ENCODE measurements at places on chromosomes 5 and 9. TPM values are rescaled to one million over a fixed set of nuclear protein-coding genes. Genes with fewer than 3 reads are reported as not detected.

- DNase-seq = no peak
Measured at GRCh38 chr5:36073595-36074216, 7.0 kb upstream of the UGT3A2 start.

DNA sequence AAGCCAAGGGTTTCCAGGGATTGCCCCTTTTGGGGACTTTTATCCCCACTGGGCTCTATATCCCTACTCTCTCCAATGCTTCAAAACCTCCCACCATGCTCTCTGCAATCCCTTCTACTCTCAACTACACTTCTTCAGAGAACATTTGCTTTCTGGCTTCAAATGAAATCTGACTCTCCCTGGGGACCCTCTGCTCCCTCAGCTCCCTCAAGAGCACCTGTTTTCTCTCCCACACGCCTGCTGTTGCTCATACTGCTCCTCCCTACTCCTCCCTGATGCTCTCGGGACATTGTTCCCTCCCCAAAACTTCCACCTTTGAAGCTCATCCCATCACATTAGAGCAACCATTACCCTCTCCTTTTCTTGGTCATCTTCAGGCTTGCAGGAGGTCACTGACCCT lies 344.9 kb downstream of the CDK5RAP2 start:
- no peak for DNase-seq

GRCh38 chr9:128022886-128023285 lies 42.1 kb upstream of the EEIG1 start:
- DNase-seq = no peak

DNA sequence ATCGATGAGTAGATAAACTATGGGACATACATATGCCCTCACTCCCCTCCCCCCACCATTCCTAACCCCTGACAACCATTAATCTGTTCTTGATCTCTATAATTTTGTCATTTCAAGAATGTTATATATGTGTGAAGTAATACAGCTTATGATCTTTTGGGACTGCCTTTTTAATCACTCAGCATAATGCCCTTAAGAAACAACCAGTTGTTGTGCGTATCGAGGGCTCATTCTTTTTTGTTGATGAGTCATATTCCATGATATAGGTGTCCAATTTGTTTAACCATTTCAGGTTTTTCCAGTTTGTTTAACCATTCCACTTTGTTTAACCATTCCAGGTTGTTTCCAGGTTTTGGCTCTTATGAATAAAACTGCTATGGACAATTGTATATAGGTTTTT lies 75.6 kb downstream of the ARHGEF28 start:
- DNase-seq = no peak

- no peak for DNase-seq
Measured at GRCh38 chr5:114296191-114296590, 65.7 kb upstream of the KCNN2 start.

DNA sequence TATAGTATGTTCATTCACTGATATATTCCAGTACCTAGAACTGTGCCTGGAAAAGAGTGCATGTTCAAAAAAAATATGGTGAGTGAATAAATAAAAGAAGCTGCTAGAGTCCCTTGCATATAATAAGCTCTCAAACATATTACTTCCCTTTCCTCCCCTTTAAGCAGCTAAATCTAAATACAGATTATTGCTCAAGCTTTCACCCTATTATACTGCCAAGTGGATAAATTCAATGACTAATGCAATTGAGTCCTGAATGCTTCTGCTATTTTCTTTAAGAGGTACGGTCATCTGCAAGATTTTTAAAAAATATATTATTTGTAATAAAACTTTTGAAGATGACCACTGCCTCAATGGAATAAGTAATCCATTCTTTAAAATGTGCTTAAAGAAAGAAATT lies 248.4 kb downstream of the PLK2 start:
- DNase-seq = no peak

Gene TRPM3
- total RNA-seq = not detected

DNA sequence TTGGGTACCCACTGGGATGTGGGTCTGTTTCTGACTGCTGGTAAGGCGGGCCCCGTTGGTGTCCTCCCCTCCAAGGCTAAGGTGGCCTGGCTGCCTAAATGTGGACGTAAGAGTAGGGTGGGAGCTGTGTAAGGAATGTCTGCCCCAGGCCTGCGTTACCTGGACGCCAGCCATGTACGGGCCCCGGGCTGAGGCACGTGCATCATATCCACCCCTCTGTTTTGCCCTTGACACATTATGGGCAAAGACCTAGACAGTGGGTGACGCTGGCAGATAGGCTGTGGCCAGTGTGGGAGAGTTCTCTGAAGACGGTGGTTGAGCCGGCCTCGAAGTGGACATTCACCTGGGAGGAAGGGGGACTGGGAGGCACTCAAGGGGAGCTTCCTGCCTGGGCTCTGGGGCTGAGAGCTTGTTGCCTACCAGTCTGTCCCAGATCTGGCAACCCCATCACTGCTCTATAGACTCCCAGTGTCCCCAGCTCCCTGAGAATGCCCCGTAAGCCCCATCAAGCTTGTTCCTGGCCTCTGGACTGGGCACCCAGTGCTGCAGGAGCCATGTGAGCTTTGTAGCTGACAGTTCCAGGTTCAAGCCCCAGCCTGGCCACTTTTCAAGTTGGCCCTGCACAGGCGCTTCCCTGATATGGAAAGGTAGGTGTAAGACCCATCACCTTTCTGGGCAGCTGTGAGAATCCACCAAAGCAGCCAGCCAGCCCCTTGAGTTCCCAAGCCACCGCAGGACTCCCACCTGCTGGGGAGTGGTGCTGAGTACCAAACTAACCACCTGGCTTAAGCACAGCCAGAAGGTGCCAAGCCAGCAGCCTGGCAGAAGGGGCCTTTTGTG lies 3.2 kb upstream of the PRR7 start:
- DNase-seq = peak; percentile 19

GRCh38 chr9:124389146-124389939 lies 25.9 kb downstream of the PSMB7 start:
- no peak for DNase-seq

Gene SHOC1
- total RNA-seq = not detected

Gene CAPSL
- total RNA-seq = 1.7 TPM

- no peak for DNase-seq
Measured at GRCh38 chr5:118956727-118957126, 31.6 kb downstream of the DTWD2 start.

GRCh38 chr9:20989923-20990341 lies 41.5 kb downstream of the HACD4 start:
- no peak for DNase-seq

GRCh38 chr5:121899346-121899745 lies 47.7 kb downstream of the FTMT start:
- DNase-seq = no peak

Gene SPATA31E1
- total RNA-seq = not detected

GRCh38 chr5:124704594-124705284 lies 41.7 kb downstream of the ZNF608 start:
- DNase-seq = no peak

GRCh38 chr5:30197662-30198061 lies 995.8 kb upstream of the CDH6 start:
- DNase-seq = no peak

GRCh38 chr9:112809351-112809848 lies 58.8 kb downstream of the SNX30 start:
- no peak for DNase-seq

DNA sequence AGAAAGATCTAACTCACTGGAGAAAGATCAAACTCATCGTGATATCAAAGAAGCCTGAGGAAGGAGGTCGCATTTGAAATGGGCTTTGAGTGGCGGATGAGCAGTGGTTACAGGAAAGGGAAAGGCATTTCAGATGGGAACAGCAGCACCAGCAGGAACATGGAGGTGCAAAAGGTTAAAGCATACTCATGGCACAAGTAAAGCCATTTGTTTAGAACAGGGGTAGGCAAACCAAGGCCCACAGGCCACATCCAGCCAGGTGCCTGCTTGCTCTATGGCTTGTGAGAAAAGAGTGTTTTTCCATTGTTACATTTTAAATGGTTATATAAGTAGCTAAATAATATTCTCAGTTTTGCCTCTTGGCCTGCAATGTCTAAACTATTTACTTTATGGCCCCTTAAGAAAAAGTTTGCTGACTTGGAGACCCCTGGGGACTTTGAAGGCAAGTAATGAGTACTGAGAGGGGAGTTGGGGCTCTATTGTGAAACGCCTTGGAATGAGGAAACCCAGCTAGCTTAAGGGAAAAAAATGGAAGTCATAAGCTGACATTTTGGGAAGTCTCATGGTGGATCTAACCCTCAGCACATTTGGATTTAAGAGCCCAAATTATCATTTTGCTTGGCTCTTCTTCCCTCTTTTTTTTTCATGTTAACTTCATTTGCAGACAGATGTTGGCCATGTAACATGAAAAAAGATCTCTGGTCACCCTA lies 211.1 kb downstream of the NR3C1 start:
- DNase-seq = no peak

DNA sequence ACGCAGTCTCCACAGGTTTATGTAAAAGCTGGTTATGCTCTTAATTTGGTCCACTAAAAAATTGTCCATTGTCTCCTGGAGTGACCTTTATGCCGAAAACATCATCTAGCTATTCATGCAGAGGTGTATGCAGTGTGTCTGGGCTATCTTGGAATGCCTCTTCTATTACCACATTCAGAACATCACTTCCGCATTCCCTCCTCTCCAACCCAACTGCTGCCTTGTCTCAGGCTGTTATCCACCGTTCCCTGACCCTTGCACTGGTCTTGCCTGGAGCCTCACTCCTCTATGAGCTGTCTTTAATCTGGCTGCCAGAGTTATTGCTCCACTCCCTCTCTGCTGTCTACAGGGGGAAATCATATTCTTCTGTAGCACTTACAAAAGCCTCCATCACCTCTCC lies 214.1 kb upstream of the ANKRD55 start:
- no peak for DNase-seq

Gene PCDHGA3
- not detected for total RNA-seq

DNA sequence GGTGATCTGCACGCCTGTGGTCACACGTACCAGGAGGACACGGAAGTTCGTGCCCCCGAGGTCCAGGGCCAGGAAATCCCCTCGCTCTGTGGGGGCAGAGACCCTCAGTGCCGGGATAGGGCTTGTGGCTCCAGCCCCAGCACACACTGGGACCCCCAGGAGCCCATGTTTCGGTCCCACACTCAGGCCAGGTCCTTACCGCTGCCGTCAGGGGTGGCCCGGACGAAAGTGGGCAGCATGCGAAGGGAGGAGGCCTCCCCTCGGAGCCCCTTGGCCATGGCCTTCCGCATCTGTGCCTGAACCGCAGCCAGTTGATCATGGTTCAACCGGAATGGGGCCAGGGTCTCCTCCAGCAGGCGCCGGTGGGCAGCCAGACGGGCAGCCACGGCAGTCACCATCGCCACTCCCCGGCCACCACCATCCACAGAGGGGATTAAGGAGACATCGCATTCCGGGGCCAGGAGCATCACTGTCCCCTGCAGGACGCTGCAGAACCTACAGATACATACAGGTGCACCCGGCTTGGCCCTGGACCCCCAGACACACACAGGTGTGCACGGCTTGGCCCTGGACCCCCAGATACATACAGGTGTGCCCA lies 11.8 kb downstream of the HK3 start:
- DNase-seq = no peak

GRCh38 chr9:35116539-35116897 lies 856 bp upstream of the ATOSB start:
- no peak for DNase-seq

GRCh38 chr9:83304686-83305085 lies 233.5 kb downstream of the FRMD3 start:
- DNase-seq = no peak

DNA sequence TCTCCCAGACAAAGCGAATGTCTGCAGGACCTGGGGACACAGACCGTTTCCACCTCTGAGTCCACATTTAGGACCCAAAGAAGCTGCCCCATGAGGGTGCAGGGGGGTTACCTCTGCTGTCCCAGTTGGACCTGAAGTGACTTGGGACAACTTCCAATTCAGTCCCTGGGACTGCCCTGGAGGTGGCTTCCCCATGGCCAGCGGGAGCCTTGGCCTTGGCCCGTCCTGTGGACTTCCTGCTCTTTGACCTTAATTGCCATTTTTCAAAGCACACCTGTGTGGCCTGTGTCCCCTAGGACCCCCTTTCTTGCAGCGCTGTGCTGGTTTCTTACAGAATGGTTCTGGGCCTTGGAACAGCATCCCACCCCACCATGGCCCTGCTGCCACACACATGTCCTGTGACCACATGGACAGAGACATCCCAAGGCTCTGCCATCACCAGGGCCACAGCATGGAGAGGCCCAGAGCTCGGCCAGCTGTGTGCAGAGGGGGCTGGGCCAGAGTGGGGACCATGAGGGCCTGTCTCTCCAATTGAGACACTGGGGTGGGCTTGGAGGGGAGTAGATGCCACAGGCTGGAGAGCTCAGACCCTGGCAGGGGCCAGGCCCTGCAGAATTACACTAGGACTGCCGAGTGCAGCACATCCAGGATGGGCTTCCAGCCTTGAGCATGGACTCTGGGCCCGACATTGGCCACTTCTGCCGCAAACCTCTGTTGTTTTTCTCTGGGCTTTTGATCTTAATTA lies 45.8 kb downstream of the SECISBP2 start:
- DNase-seq = no peak

- no peak for DNase-seq
Measured at GRCh38 chr5:15695215-15695731, 195.3 kb downstream of the FBXL7 start.

GRCh38 chr5:91061946-91062562 lies 321.1 kb downstream of the ARRDC3 start:
- peak; percentile 14 for DNase-seq

DNA sequence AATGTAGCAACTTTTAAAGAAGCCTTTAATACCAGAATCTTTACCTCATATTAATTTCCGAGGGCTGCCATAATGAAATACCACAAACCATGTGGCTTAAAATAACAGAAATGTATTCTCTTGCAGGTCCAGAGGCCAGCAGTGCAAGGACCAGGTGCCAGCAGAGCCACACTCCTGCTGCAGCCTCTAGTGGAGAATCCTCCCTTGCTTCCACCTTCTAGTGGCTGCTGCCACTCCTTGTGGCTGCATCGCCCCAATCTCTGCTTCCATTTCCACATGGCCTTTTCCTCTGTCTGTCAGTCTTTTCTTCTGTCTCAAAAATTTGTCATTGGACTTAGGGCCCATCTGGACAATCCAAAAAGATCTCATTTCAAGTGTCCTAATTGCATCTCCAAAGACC lies 401.5 kb downstream of the EFNA5 start:
- no peak for DNase-seq

Gene GLE1
- total RNA-seq = 52.5 TPM

DNA sequence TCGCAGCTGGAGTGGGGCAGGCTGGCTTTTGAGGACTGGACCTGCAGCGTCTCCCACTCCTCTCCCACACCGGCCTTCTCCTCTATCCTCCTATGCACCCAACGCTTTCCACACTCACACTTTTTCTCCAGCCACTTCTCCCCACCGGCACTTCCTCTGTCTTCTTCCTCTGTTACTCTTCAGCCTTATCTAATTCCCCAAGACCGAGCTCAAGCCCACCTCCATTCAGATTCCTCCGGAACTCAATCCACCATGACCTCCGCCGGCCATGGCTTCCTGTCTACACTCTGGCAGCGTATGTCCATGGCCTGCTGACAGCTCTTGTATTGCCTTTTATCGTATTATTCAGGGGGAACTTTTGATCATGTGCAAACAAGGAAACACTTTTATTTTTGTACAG lies 545 bp upstream of the OR2V1 start:
- no peak for DNase-seq
